Nephron progenitor cell (in vitro differentiated cells): ENCODE measurements at places on chromosomes 4 and X.

- no peak for DNase-seq
Observed at GRCh38 chrX:113873056-113873455, 710.8 kb upstream of the HTR2C start.

GRCh38 chrX:141839856-141840255 lies 1.7 kb downstream of the MAGEC3 start:
- DNase-seq = no peak

DNA sequence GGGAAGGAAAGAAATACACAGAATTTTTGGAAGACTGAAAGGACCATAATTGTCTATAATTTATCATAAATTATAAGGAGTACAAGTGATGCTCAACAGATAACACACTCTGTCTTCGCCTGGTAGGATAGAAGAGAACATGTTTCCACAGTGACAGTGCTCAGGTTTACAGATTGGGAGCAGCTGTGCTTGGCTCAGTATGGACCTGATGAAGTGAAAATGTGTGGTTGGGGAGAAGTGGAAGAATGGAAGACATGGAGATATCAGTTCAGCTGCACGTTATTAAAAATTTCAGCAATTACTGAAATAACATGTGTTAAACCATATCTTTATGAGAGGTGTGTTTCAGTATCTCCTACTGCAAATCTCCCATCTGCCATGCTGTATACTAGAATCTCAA lies 90.6 kb downstream of the TLL1 start:
- no peak for DNase-seq

- DNase-seq = no peak
Observed at GRCh38 chr4:76301775-76302162, 4.8 kb upstream of the STBD1 start.

DNA sequence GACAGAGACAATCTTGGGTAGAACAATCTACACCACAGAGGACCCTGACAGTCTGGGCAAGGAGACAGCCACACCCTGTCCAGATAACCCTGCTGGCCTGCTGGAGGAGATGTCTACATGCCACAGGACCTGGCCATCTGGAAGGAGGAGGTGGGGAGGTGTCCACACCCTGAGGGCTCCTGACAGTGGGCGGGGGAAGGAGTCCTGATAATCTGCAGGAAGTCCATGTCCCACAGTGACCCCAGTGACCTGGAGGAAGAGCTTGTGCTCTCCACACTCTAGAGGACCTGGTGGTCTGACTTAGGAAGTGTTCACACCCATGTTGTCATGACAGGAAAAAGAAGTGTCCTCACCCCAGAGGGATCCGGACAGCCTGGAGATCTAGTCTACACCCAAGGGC lies 5.5 kb downstream of the SUV39H1 start:
- DNase-seq = no peak
